ENCODE measurements at places on chromosomes 1 and 21. TPM values are rescaled to one million over a fixed set of nuclear protein-coding genes. Genes with fewer than 3 reads are reported as not detected.

The CHI3L1 gene
- 0.06 TPM for total RNA-seq

The OLIG2 gene
- not detected for total RNA-seq

The FCRL5 gene
- total RNA-seq: not detected

The SHISA4 gene
- total RNA-seq: 13.9 TPM

The CHIA gene
- not detected for total RNA-seq

The ZBTB8B gene
- total RNA-seq: under 0.01 TPM

The FCMR gene
- total RNA-seq: 0.12 TPM

The MX2 gene
- 0.92 TPM for total RNA-seq

The PATJ gene
- 13.2 TPM for total RNA-seq

The OR2L13 gene
- total RNA-seq: not detected

The SPRR1A gene
- not detected for total RNA-seq

The CATSPERE gene
- total RNA-seq: 0.62 TPM

The CYP4A22 gene
- total RNA-seq: not detected

The RHD gene
- total RNA-seq: not detected

The LORICRIN gene
- not detected for total RNA-seq

The SPRR2F gene
- not detected for total RNA-seq

The MINDY1 gene
- 23.4 TPM for total RNA-seq

The WNT2B gene
- 3.0 TPM for total RNA-seq

The KRTAP21-2 gene
- total RNA-seq: not detected

The MRPS21 gene
- total RNA-seq: 91.0 TPM

The FCER1A gene
- total RNA-seq: not detected

The SPRR3 gene
- total RNA-seq: not detected

The EEIG2 gene
- total RNA-seq: 21.4 TPM

The LMX1A gene
- total RNA-seq: not detected

The SORT1 gene
- total RNA-seq: 21.3 TPM

The OR2T2 gene
- not detected for total RNA-seq

The SPRR2D gene
- total RNA-seq: not detected

The ANKRD65 gene
- total RNA-seq: 0.40 TPM

The SPATA45 gene
- total RNA-seq: 0.53 TPM

The SFN gene
- not detected for total RNA-seq

The TTC24 gene
- total RNA-seq: not detected

The TCP10L gene
- 0.25 TPM for total RNA-seq

The RALGPS2 gene
- total RNA-seq: 5.8 TPM

The WNT3A gene
- not detected for total RNA-seq

The CFHR5 gene
- not detected for total RNA-seq

The SLC44A5 gene
- 2.1 TPM for total RNA-seq

The DMBX1 gene
- not detected for total RNA-seq

The EPHB2 gene
- total RNA-seq: 3.2 TPM

The NASP gene
- 51.8 TPM for total RNA-seq

The PADI2 gene
- total RNA-seq: under 0.01 TPM

The TAS1R2 gene
- total RNA-seq: not detected

The CFAP74 gene
- total RNA-seq: not detected

The ST6GALNAC3 gene
- total RNA-seq: 0.44 TPM

The C1QB gene
- total RNA-seq: not detected

The IVL gene
- total RNA-seq: not detected

The ADORA3 gene
- 0.06 TPM for total RNA-seq

The PPIAL4G gene
- total RNA-seq: 0.06 TPM

The RUNX3 gene
- total RNA-seq: not detected

The TIAM1 gene
- 0.25 TPM for total RNA-seq

The GPR161 gene
- total RNA-seq: 13.2 TPM

The DCDC2B gene
- total RNA-seq: not detected

The FAM20B gene
- 44.2 TPM for total RNA-seq

The OR6K3 gene
- total RNA-seq: not detected

The HSF2BP gene
- total RNA-seq: 1.2 TPM

The TNFAIP8L2 gene
- total RNA-seq: not detected

The ETV3L gene
- not detected for total RNA-seq

The GBP4 gene
- 0.53 TPM for total RNA-seq

The OR2AK2 gene
- not detected for total RNA-seq

The PPP1R15B gene
- 19.4 TPM for total RNA-seq
